ENCODE measurements at places on chromosomes 5 and 9.

GRCh38 chr5:107640568-107640967 lies 30.2 kb downstream of the EFNA5 start:
- no peak for DNase-seq

DNA sequence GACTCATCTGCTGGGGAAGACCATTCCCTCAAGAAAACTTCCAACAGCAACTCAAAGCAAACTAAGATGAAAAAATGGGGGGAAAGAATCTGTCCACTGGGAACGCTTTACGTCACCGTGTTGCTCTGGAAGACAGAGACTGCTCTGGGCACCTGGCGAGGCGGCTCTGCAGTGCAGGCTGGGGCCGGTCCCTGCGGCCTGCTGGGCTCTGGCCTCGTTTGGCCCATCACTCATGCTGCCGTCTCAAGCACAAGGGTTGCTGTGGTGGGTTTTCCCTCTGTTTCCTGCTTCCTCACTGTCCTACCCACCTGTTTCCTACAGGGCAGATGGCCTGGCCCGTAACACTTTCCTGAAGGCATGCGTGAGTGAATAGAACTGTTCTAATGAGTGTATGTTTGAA lies 92.9 kb upstream of the OTULINL start:
- DNase-seq, result no peak

DNA sequence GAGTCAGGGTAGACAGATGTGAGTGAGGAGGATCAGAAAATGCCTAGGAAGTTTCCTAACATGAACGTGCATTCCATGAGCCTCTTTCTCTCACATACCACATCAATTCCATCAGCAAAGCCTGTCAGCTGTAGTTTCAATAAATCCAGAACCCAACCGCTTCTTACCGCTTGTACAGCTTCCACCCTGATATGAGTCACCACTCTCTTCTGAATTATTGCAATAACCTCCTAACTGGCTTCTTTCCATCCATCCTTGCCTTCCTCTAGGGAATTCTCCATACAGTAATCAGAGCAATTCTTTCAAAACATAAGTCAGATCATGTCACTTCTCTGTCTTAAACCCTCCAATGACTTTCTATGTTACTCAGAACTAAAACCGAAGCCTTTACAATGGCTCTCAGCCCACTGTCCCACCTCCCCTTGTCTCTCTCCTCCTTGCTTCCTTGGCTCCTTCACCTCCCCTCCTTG lies 8.1 kb upstream of the RAD23B start:
- no peak for DNase-seq

GRCh38 chr9:113349445-113350094 lies at the start of gene BSPRY:
TSS of gene BSPRY (plus strand) at chr9:113349541. CDS start at chr9:113349580, 39 bp downstream.
- DNase-seq, result peak; percentile 12

DNA sequence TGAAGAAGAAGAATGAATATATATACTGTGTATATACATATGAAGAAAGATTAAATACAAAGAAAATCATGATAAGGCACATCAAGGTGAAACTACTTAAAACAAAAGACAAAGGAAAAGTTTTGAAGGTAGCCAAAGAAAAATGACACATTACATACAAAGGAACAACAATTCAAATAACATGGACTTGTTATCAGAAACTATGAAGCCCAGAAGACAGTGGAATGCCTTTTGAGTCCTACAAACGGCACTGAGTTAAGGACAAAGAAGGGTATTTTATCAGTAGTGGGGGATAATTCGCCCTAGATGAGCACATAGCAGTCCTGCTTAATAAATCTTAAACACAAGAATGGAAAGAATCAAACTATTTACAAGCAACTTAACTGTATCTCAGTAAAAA lies 77.8 kb downstream of the CAAP1 start:
- DNase-seq, result no peak

- no peak for DNase-seq
Measured at GRCh38 chr9:97682242-97682641, 14.9 kb downstream of the XPA start.

DNA sequence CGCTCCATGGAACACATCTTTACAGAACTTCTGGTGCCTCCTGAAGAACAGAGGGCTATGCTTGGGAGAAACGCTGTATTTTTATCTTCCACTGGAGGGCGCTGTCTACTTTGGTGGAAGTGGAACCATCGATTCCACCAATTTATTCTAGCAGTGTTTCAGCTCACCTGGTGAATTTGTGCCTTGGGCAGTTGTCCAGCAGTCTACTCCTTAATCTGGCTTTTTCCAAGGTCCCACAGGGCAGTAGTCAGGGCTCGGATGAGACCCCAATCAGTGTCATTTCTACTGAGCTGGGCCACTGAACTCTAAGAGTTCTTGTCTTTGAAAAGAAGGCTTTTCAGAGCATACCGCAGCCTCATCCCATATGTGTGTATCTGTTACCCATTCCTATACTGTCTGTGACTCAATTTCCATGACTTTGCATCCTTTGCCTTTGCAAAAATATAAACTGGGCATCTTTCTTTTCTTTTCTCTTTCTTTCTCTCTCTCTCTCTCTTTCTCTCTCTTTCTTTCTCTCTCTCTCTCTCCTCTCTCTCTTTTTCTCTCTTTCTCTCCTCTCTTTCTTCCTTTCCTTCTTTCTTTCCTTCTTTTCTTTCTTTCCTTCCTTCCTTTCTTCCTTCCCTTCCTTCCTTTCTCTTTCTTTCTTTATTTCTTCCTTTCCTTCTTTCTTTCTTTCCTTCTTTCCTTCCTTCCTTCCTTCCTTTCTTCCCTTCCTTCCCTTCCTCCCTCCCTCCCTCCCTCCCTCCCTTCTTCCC lies 138.4 kb upstream of the ZNF618 start:
- peak; percentile 69 for DNase-seq

Measured in inflammatory macrophage (primary cell).